Mucosa of gallbladder (tissue), 1 donor: ENCODE measurements at places on chromosomes 16 and 17. TPM values are rescaled to one million over a fixed set of nuclear protein-coding genes. Genes with fewer than 3 reads are reported as not detected.

NKIRAS2 gene
- 31.1 TPM for total RNA-seq

DNA sequence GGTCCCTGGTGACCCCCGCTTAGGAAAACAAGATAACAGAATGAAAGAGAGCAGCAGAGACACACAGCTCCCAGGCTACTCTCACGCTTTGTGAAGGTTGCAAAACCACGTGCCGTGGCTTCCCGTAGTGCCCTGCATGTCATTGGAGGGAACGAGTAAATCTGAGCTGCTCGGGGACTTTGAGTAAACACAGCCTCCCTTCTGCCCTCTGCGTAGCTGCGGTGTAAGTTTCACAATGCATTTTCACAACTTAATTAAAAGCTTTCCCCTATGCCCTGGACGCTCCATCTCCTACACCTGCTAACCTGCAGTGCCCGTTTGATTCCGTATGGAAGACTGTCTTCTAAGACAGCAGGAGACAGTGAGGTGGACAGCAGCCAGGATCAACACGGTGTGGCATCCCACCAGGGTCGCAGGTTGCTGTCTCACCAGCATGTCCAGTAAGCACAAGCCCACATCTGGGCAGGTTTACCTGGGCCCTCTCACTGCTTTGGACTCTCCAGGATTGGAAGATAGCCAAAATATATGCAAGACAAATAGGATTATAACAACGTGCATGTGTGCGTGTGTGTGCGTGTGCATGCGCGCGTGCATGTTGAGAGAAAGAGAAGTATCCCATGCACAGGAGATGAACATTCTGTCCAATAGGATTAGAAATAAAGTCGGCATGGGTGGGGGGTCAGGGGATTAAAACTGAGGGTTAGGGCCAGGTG, 116.4 kb upstream of the RCVRN start:
- peak; percentile 27 for DNase-seq

GRCh38 chr16:19219836-19220235, 51.8 kb downstream of the SYT17 start:
- DNase-seq: no peak

DNA sequence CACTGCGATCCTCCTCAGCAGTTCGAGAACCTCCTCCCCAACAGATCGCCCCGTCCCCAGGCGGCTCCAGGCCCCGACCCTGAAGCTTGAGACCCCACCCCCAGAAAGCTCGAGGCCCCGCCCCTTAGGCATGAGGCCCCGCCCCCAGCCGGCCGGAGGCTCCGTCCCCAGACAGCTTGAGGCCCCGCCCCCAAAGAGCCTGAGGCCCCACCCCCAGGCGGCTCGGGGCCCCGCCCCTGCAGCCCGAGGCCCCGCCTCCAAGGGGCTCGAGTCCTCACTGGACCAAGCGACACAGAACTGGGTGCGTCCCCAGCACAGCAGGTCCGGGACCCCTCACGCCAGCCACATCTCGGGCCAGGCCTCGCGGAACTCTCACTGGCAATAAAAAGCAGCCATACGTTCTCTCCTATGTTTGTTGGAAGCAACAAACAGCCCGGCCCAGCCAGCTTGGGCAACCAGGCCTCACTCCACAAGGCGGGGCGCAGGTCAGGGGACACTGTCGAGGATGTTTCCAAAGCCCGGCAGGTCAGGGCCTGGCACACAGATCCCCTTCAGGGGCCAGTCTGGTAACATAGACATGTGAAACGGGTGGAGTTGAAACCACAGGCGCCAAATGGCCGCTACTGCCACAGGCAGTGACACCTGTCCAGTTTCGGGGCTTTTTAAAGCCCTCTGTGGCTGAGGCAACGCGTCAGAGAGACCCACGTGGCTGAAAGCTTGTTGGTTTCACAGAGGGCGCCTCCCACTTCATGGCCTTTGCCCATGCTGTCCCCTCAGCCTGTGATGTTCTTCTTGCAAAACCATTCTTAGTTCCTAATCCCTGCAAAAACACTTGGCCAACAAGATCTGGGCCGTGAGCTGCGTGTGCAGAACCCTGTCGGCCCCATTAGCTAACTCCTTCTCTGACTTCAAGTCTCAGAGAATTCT, 224.2 kb downstream of the PARN start:
- DNase-seq: no peak

DNA sequence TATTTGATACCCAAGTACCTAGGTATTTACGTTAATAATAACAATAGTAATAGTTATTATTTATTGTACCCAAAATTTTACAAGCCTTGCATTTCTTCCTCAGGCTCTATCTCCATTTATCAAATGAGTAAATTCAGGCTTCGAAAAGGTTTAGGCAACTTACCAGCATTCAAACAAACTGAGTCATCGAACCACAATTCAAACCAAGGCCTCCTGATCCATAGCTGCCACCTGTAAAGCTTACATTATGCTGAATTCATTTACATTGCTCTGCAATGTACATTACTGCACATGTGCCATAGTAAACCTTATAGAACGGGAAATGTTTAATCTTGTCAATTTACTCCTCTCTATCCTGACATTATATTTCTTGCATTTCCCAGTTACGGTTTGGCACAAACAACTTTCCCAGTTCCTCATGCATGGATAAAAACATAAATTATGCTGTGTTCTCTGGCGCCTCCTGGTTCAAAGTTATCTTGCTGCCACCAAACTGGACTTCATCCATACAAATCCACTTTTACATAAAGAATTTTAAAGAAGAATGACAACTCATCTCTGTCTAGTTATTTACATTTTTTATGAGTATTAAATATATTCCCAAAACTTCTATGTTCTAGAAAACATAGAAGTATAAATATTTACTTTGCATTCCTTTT, 360.6 kb upstream of the SOX9 start:
- DNase-seq: no peak

DNA sequence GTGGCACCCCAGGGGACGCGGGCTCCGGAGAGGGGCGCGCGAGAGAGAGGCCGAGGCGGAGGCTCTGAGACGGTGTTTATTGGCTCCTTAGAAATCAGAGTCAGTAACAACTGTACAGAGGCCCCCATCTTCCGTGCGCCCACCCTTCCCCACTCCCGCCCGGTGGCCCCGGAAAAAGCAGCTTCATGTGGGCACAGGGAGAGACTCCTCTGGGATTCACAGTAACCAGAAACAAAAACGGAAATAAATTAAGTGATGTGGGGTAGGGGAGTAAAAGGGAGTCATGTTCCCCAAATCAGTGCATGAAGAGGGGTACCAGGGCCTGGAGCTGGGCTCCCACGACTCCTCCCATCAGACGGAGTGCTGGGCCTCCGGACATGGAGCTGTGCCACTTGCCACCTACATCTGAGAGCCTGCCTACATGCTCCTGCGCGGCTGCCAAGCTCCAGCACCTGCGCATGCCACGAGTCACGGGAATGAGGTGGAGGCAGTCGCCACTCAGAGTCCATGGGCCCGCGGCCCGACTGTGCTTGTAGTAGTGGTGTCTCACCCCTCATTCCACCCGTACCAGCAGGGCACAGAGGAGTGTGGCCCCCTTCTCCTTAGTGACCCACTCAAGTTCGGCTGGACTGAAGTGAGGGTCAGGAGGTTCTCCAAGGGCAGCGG, 543 bp upstream of the GPS2 start:
- DNase-seq: no peak

GRCh38 chr16:54360681-54361080, 74.1 kb upstream of the IRX3 start:
- DNase-seq: no peak

DNA sequence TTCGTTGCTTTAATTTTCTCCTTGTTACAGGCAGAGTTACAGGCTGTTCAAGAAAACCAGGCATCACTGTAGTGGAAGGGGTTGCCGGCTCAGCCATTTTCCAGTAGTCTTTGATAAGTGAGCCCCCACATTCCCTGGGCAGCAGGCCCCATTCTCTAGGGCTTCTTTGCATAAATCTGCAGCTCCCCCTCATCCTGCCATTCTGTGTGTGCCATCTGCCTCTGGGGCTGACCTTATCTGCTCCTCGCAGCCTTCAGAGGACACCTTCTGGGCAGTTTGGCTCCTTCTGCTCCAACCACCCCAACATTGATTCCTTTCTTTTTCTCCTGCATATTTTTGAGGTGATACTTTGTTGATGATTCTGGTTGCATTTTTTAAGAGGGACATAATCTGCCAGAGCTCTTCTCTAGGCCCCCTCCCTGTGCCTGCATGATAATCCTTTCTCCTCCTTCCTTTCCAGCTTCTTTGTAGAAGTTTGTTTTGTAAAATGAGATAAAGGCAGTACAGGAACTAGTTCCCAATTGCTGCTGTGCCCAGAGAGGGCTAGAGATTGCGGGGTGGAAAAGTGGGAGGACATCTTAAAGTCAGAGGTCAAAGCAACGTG, 17.1 kb downstream of the RND2 start:
- DNase-seq: no peak

DNA sequence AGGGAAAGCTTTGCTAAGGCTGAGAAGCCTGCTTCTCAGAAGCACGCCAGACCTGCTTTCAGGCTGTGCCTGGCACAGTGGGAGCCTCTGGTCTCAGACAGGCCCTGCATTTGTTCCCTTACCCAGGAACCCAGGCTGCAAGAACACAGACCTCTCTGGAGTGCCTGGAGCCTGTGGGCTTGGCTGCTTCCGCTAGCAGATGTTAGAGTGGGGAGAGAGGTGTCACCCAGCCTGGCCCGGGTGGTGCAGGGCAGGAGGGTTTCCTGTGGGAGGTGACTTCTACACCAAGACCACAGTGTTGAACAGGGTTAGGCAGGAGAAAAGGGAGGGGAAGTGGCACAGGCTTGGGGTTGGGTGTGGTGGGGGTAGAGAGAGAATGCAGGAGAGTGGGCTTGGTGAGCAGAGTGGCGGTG, 35.8 kb upstream of the ADGRG1 start:
- DNase-seq: peak; percentile 40

DNA sequence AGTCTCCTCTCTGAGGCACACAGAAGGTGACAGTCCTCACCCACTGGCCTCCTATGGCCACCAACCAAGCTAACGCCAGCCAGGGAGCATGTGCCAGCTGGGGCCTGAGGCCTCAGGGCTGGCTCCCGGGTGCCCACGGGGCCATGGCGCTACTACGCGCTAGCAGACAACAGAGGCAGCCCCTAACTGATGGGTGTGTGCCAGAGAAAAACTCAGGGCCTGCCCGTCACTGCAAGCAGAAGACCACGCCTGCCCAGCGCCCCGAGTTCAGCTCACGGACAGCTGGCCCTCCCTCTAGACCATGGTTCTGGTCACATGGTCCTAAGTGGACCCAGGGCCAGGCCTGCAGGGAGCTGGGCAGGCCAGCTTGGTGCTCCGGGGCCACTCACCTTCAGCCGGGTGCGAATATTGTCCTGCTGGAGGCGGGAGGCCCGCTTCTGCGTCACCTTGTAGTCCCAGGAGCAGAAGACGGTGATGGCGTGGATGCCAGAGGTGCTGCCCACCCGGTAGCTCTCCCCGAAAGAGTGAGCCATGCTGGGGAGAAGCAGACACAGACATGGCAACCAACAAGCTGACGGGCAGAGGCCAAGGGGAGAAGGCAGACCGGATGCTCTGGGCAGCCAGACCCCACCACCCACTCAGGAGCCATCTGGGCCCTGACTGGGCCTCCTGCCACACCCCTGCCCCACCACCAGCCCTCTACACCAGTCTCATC, 6.2 kb downstream of the TMC6 start:
- no peak for DNase-seq

DNA sequence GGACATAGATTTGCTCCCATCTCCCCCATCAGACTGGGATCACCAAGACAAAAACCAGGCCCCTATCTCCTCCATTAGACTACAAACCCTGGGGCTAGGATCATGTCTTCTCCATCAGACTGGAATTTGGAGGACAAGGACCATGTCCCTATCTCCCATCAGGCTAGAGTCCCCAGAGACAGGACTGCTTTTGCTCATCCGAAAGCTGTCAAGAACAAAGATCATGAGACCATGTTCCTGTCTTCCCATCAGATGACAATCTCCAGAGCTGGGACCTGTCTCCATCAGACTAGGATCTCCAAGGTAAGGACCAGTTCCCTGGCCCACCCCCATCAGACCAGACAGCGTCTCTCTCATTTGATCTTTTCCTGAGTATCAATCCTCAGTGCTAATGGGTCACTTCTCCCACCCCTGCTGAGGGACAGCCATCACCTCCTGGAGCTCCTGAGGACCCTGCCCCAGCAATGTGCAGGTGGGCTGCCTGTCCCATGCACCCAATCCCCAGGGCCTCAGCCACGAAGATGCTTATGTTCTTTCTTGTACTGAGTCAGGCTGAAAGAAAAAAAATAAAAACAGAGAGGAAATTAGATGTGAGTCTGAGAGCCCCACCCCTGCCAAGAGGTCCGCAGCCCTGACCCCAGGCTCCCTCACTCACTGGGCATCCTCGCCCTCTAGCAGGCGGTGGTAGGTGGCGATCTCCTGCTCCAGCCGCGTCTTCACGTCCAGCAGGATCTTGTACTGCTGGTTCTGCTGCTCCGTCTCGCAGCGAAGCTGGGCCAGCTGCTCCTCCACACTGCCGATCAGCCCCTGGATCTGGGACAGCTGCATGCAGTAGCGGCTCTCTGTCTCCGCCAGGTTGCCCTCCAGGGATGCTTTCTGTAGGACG, 90.3 kb downstream of the GOSR1 start:
- no peak for DNase-seq

- no peak for DNase-seq
These were observed 1.3 kb downstream of the SALL1 start for GRCh38 chr16:51149721-51150164.

DNA sequence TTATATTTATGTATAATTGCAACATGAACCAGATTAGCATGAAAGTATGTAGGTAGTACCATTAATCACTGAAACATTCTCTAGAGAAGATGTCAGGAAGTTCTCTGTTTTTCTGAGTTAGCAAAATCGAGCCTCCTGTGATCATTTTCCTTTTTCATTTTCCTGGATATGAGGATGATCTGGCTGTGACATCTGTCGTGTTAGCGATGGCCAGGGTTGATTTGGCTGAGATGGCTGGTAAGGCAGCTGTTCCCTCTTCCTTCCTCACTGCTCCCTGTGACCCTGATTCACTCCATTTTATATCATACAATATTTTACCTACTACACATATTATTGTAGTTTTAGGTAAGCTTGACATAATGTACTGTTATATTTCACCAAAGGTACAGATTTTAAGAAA, 10.3 kb downstream of the CNTNAP4 start:
- DNase-seq: no peak

DNA sequence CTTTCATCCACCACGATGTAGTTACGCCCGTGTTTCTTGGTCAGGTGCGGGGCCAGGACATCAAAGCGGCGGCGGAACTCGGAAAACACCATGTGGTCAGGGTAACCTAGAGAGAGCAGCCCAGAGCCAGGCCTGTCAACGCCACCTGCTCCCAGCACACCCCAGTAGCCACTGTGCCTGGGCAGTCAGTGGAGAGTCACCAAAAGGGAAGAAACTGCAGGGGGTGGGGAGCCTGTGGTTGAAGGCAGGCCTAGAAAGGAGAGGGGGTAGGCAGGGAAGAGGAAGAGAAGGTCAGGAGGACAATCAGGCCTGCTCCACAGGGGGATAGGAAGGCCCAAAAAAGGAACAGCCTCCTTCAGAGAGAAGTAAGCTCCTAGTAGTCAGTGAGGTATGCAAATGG, 64.1 kb downstream of the PIPOX start:
- DNase-seq: no peak

DNA sequence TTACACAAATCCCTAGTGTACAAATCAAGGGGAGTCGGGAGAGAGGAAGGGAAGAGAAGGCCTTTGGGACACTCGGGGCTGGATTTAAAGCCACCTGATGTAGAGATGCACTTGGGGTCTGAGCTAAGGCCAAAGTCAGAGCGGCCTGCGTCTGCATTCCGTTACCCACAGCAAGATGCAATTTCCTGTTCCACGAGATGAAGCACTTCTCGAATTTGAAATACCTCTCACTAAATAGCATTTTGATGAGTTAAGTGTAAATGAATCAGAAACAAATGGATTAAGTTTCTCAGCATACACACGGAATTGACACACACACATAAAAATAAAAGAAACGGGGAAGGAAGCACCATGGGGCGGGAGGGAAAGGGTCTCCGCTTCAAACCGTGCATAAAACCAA, 386.0 kb downstream of the SOX9 start:
- no peak for DNase-seq

- DNase-seq: no peak
These were observed 109.1 kb downstream of the GAS7 start for GRCh38 chr17:10089196-10089804.
